ENCODE measurements at places on chromosomes 13 and 19. TPM values are rescaled to one million over a fixed set of nuclear protein-coding genes. Genes with fewer than 3 reads are reported as not detected.

The EBI3 gene
- not detected for total RNA-seq

The ZNF180 gene
- total RNA-seq = 6.8 TPM

The KCNN1 gene
- total RNA-seq = 0.24 TPM

The FAM216B gene
- not detected for total RNA-seq

The MAMSTR gene
- 1.5 TPM for total RNA-seq

The IFNL1 gene
- total RNA-seq = not detected

The GRIN3B gene
- total RNA-seq = 1.5 TPM

The ZNF541 gene
- not detected for total RNA-seq

The NLRP11 gene
- total RNA-seq = under 0.01 TPM

The B3GNT8 gene
- 5.8 TPM for total RNA-seq

Measured in hair follicle dermal papilla cell (primary cell).